ENCODE measurements at places on chromosomes 1 and 21.

- no peak for DNase-seq
Observed at GRCh38 chr1:28208818-28209441, 23.9 kb downstream of the DNAJC8 start.

DNA sequence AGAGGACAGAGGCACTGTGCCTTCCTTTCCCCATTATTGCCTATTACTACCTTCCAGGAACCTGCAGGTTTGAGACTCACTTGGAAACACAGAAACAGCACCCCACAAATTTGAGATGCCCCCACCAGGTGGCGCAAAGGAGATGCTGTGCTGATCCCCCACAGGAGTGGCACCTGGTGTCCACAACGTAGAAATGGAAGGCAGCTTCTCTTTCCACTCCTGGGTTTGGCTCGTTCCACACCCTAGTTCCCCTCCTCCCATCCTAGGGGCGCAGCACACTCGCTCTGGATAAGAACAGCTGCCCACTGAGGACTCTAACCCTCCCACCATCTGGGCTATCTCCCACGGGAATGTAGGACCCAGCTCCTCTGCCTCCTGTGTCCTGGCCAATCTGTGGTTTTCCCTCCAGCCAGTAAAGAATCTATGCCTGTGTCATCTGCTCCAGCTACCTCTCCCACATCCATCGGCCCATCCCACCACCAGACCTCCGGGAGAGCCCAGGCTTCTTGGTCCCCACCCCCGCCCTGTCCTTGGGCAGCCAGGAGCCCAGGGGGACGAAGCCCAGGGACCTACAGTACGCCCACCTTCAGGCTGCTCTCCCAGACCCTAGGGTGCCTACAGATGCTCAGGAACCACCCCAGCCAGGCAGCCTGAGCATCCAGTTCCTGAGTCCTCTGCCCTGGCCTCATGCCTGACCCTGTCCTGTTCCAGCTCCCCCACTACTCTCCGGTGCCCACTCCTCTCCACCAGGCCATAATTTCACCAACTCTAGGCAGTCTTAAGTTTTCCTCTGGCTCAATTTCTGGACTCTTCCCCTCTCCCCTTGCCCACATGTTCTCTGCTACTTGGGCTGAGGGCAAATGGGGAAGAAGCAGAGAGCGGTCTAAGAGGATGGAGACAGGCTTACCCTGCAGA lies 549 bp downstream of the THBS3 start:
- DNase-seq, result peak; percentile 80

DNA sequence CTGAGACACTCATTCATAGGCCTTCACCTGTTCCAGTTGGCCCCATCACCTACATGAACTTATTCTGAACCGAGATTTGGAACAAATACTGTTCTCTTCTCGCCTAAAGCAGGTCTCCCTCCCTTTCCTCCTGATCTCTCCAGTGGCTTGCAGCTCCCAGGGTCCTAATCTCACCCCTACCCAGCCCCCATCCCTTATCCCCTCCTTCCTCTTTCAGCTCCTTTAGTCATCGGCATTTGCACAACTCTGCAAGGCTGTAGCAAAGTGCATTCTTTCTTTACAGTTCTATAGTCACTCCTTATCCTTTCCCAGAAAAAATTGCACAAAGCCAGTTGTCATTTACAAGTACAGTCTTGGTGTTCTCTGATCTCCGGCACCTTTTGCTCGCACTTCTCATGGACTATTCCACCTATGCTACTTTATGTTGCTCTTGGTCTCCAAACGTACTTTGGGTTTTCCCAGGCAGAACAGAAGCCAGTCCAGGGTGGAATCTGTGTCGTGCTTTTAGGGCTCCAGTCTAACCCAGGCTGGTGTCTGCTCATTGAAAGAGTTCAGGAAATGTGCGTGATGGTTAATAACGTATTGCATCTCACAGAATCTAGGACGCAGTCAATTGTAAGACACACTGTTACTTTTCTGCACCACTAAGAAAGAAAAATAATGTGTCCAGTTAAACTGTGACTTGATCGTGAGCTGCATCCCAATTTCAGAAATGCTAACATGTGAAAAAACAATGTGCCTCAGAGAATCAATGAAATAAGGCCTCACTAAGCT lies 965 bp downstream of the ABCA4 start:
- DNase-seq, result no peak

GRCh38 chr1:39159224-39160036 lies 45.1 kb upstream of the MACF1 start:
- DNase-seq, result no peak

GRCh38 chr1:101194746-101195145 lies 42.1 kb upstream of the S1PR1 start:
- DNase-seq, result no peak

DNA sequence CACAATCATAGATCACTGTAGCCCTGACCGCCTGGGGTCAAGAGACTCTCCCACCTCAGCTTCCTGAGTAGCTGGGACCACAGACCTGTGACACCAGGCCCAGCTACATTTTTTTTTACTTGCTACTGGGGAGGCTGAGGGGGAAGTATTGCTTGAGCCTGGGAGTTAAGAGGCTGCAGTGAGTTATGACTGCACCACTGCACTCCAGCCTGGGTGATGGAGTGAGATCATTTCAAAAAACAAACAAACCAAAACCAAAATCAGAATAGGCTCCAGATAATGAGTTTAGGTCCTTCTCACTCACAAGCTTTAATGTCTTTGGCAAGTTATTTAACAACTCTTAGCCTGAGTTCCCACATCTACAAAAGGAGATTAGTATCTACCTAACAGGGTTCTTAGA lies 22.8 kb downstream of the WDR26 start:
- DNase-seq, result no peak

DNA sequence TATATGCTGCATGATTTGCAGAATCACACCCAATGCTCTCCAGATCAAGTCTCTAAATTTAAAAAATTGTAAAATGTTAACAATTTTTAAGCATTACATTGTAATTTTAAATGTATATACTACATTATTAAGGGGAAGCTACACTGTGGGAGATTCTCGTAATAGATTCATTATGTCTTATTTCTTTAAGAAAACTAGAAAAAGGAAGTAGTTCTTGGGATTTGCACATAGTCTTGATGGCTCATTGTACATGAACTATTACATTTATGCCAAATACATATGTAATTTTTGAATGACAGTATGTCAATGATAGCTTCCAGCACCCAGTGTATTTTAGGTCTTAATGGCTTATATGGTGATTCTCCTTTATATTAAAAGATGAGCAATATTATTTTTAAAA lies 250.3 kb downstream of the PTPRC start:
- DNase-seq, result no peak

GRCh38 chr1:95983831-95984230 lies 737.8 kb upstream of the PTBP2 start:
- DNase-seq, result no peak

DNA sequence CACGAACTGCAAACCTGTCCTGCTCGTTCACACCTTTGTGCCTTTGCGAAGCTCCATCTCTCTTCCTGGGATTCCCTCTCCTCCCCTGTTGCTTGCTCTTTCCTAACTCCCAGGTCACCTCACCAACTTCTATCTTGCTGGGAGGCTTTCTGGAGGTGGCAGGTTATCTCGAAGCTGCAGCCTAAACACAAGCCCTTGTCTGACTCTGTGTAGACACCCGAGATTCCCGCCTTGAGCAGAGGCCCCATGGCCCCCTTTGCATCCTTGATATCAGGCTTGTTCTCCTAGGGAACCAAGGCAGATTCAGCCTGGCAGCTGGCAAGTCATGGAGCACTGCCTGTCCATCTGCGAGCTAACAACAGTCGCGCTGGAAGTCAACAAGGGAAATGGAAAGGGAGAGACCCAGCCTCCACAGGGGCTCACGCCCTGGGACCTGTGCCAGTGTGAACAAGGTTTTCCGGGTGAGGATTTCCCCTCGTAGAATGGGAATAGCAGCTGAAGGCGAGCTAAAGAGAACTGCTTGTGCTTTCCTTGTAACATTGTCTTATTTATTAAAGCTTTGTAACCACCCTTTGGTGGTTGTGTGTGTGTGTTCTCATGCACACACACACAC lies 109.5 kb upstream of the JUN start:
- peak; percentile 68 for DNase-seq

GRCh38 chr1:112454316-112454715 lies 54.4 kb upstream of the WNT2B start:
- DNase-seq, result no peak

Measured in COR-L47 (cell line).